Epithelial cell of esophagus (primary cell): ENCODE measurements at places on chromosomes 11 and 22.
A peak's percentile ranks its signal among the peaks of the same experiment; 100 is the strongest.

GRCh38 chr11:115215694-115216617 lies 288.3 kb downstream of the CADM1 start:
- peak; percentile 23 for DNase-seq

- DNase-seq, result no peak
These were observed 5.3 kb downstream of the PATZ1 start for GRCh38 chr22:31340765-31341247.

- peak; percentile 86 for DNase-seq
These were observed 2.5 kb downstream of the CDC42EP2 start for GRCh38 chr11:65317025-65317786.

DNA sequence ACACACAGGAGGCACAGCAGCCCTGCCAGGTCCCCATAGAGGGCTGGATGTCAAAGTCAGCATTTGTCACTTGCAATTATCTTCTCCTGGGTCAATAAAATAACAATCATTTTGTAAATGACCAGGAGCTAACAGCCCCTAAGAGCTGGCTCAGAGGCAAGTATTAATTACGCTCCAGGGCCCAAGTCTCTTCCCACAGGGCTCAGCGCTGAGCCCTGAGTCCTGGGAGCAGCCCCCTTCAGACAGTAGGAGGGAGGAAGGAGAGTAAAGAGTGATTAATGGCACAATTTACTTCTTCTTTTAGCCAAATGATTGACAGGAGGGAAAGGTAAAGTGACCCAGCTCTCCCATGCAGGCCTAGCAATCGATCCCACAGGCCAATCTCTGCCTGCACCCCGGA lies 99.0 kb upstream of the DRD2 start:
- DNase-seq, result no peak

DNA sequence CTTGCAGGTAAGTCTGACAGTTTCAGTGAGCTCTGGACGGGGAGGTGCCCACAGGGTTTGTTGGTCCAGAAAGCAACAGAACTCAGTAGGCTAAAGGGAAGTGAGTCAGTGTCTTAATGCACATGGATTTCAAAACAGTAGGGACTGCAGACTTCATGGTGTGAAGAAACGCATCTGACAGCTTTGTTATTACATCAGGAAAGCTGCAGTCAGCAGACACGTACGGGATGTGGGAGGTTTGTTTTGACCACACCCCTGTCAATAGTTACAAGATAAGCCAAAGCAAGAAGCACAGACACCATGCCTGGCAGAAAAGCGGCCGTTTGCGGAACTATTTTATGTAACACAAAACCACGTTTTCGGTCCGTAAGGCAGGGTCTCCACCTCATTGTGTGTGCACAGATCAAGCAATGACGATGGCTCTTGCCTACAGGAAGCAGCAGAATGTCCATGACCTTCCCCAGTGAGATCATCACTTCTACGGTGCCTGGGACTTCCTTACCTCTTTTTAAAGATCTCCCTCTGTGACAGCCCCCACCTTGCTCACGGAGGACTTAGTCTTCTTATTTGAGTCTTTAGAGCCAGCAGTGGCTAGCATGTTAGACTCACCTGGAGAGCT lies 58.2 kb upstream of the FTH1 start:
- peak; percentile 99 for DNase-seq

DNA sequence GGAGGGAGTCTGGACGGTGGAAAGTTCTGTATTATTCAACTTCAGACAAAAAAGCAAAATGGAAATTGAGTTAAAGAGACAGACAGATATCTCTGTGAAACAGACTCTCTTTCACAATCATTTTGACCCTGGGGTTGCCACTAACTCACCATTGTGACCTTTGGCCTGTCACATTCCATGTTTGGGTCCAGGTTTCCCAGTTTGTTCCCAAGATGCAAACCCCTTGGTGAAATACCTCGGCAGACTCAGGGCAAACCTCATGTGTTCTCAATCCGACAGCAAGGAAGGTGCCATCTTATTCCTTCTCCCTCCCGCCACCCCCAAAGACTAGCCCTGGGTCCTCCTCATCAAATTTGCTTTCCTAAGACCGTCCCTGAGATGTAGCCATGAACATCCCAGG lies 41.8 kb downstream of the GALNT18 start:
- no peak for DNase-seq

DNA sequence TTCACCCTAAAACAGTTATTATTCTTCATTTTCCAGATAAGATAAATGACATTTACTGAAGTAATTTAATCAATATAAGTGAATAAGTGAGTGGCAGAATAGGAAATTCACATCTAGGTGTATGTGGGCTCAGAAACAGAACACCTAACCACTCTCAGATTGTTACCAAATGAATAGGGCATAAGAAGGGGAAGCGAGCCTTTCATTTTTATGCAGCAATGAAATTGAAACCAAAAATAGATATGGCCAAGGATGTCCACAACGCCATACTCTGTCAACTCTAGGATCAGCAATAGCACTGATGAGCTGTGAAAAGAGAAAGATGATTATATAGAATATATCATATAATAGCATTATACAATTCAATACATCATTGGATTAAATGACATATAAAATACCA lies 398.1 kb upstream of the API5 start:
- no peak for DNase-seq

GRCh38 chr22:17155941-17156340 lies 3.1 kb downstream of the HDHD5 start:
- no peak for DNase-seq

DNA sequence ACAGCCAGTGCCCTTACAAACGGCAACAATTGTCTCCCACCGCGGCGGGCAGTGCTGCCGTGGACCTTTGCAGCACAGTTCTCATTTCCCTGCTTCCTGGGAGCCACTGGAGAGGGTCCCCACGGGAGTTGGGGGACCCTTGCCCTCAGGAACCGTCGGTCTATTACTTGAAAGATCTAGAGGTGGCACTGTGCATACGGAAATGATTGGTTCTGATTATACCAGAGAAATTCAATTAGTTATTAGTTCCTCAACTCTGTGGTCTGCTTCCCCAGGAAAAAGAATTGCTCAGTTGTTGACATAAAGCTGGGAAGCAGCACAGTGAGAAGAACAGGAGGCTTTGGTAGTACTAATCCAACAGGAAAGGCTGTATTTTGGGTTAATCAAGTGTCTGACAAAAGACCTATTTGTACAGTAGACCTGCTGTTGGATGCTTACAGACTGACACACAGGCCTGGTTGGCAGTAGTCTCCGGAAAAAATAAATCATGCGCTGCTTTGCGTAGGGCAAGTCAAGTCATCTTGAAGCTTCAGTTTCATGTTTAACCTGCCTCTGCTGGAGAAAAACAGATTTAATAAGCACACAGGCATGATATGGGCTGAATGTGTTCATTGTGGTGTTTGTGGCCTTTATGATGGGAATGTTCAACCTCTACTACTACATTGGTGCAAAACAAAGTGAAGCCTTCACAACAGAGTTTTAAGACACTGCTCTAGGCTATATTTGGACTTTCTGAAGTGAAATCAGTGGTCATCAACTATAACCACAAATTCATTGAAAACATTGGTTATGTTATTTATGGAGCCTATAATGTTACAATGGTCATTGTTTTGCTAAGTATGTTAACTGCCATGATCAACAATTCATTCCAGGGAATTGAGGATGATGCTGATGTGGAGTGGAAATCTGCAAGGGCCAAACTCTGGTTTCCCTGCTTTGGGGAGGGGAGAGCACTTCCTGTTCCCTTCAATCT lies 54.6 kb upstream of the SC5D start:
- peak; percentile 58 for DNase-seq

DNA sequence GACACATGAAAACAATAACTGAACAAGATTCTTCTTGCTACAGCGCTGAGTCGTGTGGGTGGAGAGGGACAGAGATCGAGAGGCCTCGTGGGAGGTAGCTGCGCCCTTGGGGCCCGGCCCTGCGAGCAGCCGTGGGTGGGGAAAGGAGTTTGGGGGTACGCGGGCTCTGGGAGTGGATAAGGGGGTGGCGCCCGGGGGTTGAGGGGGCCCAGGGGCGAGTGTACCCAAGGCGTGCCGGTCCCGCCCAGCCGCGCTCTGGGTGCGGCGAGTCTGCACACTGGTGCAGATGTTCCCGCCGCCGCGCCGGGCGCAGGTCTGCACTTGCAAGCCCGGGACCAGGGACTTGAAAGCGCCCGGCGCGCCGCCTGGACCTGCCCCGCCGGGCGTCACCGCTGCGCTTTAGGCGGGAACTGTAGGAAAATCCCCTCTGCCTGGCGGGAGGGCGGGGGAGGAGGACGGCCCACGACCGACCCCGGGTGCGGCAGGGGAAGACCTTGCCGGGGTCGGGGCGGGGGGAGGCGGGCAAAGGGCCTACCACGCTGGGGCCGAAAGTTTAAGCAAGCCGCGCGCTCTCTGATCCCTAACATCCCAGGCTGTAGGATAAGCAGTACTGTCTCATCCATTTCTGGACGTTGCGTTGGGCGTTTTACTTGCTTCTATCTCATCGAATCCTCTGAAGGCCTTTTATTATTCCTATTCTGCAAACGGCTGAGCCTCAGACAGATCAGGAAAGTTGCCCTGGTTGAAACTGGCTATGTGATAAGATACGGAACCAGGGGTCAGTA lies 1.4 kb upstream of the KREMEN1 start:
- DNase-seq, result peak; percentile 94

GRCh38 chr11:70247710-70248072 lies 22.8 kb upstream of the PPFIA1 start:
- DNase-seq, result no peak

GRCh38 chr11:128663824-128664223 lies 30.0 kb upstream of the FLI1 start:
- no peak for DNase-seq

DNA sequence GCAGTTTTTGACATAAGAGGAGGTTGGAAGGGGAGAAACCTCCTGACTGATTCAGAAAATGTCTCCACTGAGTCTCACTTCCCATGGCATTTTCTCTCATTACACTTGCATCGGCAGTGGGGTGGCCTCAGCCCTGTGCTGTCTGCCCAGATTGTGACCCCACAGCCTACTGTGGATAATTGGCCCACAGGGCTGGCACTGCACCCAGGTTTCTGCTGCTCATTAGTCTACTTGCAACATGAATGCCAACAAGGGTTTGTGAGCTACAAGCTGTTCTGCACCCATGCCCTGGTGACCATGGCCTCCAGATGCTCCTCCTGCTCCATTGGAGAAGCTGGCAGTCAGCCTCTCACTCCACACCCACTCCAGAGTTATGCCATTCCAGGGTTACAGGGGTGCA lies 296.0 kb downstream of the CTTN start:
- no peak for DNase-seq

GRCh38 chr11:124329787-124330478 lies 9.9 kb upstream of the OR8D2 start:
- DNase-seq, result peak; percentile 1

- no peak for DNase-seq
These were observed 3.8 kb downstream of the DGCR2 start for GRCh38 chr22:19118329-19118880.

- DNase-seq, result peak; percentile 77
These were observed 12.5 kb upstream of the MRPL16 start for GRCh38 chr11:59822989-59823566.

DNA sequence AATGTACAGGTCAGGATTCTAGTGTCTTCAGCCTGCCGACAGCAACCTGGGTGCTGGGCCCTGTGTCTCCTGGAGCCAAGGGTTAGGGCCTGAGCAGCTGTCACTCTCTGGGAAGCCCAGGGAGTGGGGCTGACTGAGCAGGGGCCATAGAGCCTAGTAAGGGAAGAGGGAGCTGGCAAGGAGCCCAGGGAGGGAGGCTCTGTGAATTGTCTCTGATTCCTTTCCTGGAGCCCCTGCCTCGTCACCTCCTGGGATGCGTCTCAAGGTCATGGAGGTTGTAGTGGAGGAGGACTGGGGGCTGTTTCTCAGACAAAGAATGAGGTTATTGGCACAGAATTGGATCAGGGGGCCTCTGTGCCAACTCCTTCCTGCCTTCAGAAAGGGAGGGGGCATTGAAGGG lies 11.8 kb downstream of the SOX10 start:
- no peak for DNase-seq

DNA sequence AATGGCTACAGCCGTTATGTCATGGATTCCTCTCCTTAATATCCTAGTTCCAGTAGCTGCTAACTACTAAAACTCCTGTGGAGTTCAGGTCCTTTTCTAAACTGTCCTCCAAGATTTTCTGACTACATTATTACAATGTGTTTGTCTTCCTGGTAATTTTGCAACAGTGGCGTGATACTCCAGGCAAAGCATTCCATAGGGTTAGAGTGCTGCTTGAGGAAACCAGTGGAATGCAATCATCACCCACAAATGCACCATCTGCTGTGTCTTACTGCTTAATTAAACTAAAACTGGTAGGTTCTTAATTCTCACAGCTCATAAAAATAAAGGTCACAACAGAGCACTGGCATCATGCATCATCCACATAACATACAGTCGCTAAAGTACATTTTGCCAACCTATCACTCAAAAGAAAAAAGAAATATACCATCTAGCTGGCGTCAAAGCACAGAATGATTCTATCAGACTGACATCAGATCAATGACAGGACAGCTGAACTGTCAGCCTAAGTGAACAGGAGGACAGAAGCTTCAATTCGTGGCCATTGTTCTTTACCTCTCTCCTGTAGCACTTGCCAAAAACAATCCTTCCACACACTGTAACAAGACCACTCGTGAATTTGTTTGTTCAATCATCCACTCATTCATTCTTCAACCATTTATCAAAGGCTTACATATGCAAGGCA lies 182.5 kb downstream of the CADM1 start:
- no peak for DNase-seq

DNA sequence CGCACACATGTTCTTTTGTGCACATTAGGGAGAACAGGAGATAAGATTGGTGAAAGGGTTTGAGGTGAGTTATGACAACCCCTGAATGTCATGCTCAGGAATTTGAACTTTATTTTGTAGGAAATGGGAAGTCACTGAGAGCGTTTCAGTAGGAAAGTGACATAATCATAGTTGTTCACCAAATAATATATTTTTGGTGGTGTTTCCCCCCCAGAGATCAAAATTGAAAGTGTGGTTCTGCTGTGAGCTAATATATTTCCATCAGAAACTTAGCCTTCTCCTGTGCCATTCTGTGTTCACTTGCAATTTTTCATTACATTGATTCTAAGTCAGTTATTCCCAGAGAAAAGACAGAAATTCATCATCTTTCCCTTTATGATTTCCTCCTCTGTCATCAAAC lies 64.1 kb upstream of the RCN1 start:
- no peak for DNase-seq
